ENCODE measurements at places on chromosomes 7 and 10.
A peak's percentile ranks its signal among the peaks of the same experiment; 100 is the strongest.

DNA sequence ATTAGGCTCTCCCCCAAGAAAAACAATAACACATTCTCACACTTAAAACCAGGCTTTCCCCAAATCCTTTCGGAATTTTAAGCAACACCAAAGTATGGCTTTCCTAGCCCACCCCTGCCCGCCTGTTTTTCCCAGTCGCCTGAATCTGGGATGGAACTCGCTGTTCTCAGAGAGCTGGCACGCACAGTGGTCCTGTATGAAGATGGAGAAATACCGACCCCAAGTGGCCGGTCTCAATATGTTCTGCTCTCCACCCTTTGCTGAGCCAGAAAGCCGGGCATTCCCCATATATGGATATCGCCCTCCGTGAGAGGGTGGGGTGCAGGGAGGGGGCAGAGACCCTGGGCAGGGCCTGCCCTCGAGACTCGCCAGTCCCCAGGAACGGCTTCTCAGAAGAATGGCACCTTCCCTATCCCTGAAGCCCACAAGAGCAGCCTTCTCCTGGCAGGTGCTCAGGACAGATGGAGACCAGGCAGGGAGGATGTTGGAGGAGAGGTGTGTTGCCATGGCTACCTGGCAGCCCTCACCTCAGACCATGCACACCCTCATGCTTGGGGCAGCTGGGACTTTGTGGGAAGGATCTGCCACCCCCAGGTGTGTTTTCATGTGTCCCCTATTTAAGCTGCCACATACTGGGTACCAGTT is 3.4 kb downstream of the TACR2 start:
- peak; percentile 55 for DNase-seq

DNA sequence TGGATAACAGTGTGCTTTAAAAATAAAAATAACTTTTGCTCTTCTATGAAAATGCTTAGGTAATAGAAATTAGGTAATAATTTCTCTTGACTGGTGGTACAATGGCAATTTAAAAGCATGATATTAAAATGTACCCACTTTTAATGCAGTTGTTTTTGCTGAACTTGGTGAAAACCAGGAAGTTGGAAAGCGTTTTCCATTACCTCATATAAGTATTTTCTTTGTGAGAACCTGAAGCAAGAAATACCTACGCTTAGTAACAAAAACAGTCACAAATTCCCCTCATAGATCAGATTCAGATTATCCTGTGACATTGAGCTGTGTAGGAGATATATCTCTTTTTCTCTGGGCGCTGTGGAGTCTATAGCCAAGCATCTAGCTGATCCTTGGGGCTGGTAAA is 689.0 kb upstream of the FZD8 start:
- no peak for DNase-seq

DNA sequence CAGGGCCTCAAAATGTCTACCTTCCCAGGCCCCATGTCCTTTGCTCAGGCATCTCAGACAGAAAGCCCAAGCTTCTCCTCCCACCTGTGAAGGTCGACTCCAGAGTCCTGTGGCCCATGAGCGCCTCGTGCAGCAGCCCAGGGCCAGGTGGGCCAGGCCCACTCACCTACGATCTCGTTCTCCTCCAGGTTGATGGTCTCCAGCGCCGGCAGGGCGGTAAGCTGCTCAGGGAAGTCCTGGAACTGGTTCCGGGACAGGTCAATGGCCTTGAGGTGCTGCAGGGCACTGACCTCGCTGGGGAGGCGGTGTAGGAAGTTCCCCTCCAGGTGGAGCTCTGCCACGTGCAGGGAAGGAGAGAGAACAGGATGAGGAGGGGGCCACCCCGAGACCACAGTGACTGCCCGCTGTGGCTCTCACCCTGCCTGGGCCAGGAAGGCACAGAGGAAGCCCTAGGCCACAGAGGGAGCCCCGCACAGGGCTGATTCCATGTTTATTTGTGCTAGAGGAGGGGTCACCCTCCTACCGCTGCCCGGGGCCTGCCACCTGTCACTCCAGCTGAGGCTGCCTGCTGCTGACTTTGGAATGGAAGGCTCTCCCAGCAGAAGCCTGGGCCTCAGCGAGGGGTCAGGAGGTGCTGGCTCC is 40.0 kb upstream of the NPFFR1 start:
- no peak for DNase-seq

- no peak for DNase-seq
These were observed 23.9 kb downstream of the FAM171A1 start for GRCh38 chr10:15347150-15347549.

DNA sequence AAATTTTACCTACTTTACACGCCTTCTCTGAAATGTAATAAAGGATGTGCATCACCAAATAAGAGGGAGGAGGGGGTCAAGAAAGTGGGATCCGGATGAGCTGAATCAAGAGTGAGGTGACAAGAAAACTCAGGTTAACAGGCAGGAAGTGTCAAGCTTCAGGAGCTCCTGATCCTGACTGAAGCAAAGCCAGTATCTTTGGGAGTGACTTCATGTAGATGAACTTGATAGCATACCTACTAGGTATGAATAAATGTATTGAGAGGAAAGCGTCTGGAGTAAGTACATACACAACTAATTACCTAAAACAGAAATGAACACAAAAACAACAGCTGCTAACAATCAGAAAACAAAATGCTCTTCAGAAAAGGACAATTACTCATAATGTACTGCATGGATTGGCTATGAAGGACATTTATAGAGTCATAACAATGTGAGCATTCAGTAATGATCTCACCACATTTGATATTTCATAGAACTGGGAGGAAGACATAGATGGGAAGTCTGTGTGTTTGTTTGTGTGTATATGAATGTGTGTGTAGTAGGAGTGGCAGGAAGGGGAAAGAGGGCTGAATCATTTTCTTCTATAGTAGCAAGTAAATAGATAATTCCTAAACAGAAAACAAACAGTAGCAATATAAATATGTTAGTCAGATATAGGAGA is 29.4 kb downstream of the PRKG1 start:
- no peak for DNase-seq

DNA sequence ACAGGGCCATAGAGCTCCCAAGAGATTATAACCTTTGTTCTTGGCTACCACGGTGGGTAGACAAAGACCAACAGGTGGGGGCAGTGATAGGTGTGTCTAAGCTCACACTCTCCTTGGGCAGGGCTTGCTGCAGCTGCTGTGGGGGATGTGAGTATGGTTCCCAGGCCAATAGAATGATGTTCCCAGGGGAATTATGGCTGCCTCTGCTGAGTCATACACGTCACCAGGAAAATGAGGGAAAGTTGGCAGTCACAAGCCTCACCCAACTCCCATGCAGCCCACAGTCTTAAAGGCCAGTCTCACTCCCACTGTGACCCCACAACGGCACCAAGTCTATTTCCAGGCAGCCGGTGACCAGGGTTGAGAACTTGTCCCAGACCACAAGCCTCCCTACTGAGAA is 453.4 kb upstream of the PODXL start:
- DNase-seq, result no peak

GRCh38 chr7:5630670-5631069 is 150.8 kb downstream of the RNF216 start:
- DNase-seq, result peak; percentile 30

DNA sequence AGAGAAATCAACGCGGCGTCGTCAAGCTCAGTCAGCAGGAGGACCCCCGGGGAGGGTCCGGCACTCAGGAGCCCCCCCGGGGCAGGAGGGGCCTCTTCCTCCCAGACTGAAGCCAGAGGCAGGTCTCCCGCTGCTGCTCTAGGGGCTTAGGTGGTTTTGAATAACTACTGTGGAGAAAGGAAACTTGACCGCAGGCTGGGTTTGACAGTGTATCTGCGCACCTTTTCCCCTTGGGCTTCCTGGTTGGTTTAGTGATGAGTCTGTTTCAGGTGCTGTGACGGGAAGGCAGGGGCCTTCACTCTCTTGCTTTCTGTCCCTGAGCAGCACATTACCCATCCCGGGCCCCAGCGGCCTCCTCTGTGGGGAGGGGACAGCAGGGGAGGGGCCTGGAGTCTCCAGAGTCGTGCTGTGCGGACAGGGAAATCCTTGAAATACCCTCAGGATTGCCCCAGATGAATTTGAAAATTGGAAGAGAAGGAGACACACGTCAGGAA is 262.2 kb downstream of the ADARB2 start:
- DNase-seq, result no peak

- no peak for DNase-seq
These were observed 79.9 kb upstream of the EN2 start for GRCh38 chr7:155377838-155378579.

GRCh38 chr7:82494420-82494819 is 50.8 kb upstream of the CACNA2D1 start:
- DNase-seq, result no peak

- DNase-seq, result no peak
These were observed 128.6 kb downstream of the RNF216 start for GRCh38 chr7:5652829-5653228.

DNA sequence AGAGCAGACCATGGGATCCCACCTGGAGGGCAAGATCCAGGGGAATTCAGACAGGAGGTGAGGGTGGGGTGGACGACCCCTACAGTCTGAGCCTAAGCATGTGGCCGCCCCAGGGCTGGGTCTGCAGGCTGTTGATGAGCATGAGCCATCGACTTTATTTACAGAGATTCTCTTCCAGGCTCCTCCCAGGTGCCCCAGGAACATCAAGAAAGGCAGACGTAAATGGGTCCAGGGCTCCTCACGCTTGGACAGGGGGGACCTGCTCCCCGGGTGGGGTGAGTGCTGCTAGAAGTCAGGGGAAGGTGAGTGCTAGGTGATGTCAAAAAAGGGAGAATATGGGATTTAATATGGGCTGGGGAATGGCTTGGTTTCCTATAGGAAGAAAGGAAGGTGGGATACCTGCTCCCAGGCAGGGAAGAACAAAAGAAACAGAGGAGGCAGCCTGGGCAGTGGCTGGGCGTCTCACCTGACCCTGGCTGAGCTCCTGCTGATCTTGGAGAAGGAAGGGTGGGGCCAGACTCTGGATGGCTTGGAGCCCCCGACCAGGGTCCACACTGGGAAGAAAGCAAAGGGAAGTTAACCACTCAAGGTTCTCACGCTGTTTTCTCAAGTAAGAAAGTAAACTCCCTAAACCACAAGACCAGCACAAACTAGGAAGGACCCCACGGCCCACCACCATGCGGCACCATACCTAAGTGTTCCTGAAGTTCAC is 162.1 kb upstream of the SHH start:
- no peak for DNase-seq

GRCh38 chr7:44065431-44066110 is at the start of gene PGAM2:
Gene PGAM2, minus strand, starts transcription at chr7:44065567. Its CDS starts 38 bp downstream, at chr7:44065529.
- DNase-seq, result no peak

- no peak for DNase-seq
These were observed 604.0 kb downstream of the INHBA start for GRCh38 chr7:41098846-41099245.

DNA sequence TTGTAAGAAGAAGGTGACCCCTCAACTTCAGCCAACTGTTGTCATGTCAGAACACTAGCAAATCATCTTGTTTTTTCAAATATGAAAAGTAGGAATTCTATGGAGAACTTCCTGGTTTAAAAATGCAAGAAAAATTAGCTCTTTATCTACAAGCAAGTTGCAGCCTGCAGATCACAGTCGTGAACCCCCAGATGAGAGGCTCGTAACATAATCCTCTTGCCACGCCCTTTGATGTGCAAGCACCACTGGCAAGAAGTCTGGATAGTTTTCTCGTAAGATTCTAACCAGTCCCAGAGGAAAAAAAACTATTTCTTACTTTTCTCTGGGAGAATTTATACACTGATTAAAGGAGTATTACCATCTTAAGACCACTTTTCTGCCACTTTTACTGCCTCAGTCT is 132.3 kb downstream of the DPY19L1 start:
- no peak for DNase-seq

DNA sequence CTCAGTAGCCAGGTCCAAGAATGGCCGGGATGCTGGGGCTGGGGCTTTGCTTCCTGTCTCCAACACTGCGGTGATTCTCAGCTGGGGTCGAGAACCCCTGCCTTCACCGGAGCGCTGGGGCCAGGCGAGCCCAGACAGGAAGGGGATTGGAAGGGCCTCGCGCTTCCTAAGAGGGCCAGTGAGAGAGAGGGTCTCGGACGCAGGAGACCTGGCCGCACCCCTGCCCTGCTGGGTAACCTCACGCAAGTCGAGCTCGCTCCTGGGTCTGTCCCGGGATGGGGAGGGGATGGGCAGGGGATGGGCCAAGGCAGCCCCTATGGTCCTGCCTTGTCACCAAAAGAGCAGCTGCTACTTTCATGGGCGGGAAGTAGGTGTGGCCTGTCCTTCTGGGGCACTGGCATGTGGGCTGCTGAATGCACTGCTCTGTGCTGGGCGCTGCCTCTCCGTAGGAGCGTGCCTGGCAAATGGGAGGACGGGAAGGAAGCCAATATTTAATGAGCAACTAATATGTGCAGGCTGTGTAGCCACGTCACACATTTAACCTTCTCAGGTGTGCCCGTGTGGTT is 20.0 kb downstream of the KCNK18 start:
- no peak for DNase-seq

GRCh38 chr10:112631501-112632400 is 184.7 kb downstream of the VTI1A start:
- no peak for DNase-seq

- DNase-seq, result no peak
These were observed 97.0 kb upstream of the PALS2 start for GRCh38 chr7:24476227-24476626.

- no peak for DNase-seq
These were observed 107.4 kb downstream of the SH3PXD2A start for GRCh38 chr10:103748020-103748419.

DNA sequence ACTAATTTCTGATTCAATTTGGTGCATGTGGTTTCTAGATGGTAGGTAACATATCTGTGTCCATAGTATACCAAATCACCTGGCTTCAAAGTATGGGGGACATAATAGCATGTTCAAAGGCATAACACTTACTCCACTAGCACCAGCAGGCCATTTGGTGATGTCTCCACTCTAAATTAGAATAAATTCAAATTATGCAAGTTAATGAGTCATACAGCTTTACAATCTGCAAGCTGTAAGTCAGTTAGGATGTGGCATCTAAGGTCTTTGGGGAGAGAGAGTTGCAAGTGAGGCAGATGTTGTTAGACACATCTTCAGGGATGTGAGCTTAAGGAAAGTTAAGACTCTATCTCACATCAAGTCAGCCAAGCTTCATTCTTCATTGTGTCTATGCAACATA is 506.4 kb upstream of the GRM3 start:
- DNase-seq, result no peak

DNA sequence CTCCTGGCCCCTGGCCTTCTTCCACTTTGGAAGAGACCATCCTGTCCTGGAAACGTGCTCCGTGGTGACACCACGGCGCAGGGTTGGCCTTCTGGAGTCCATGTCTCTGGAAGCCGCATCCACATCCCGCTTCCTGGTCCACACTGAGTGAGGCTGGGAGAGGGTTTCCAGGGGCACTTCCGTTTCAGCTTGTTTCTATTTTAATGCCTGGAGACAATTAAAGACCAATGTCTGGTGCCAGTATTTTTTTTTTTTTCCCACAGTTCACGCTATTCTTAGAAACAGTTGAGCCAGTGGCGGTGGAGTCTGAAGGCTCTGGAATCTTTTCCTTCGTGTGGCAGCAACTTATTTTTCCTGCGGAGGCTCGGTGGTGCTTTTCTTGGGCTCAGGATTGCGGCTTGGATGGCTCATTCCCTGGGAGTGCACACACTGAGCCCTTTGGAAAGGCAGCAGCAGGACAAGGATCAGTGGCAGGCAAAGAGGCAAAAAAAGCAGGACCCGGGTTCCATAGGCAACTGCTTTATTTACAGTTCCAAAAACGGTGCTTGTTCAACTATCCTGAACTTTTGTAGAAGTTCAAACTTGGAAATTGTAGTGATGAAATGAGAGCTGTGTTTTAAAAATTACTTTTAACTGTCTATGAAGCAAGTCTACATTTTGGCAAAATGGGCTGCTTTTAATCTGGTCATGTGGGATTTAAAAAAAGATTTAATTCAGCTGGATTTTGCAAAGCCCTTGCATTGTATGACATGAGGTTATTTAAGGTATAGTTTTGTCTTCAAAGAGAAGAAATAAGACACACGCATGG is 202.8 kb downstream of the BAMBI start:
- no peak for DNase-seq
